IPS DF 6.9 (cell line): ENCODE measurements at places on chromosomes 16 and 17.
A peak's percentile ranks its signal among the peaks of the same experiment; 100 is the strongest.

GRCh38 chr17:78353834-78354233, 6.0 kb downstream of the SOCS3 start:
- H3K27ac ChIP-seq = no peak overlapping the region
- no peak overlapping the region for H3K4me3 ChIP-seq
- peaks cover 12% of the 10 kb centered on the region for H3K36me3 ChIP-seq
- no peak for DNase-seq

DNA sequence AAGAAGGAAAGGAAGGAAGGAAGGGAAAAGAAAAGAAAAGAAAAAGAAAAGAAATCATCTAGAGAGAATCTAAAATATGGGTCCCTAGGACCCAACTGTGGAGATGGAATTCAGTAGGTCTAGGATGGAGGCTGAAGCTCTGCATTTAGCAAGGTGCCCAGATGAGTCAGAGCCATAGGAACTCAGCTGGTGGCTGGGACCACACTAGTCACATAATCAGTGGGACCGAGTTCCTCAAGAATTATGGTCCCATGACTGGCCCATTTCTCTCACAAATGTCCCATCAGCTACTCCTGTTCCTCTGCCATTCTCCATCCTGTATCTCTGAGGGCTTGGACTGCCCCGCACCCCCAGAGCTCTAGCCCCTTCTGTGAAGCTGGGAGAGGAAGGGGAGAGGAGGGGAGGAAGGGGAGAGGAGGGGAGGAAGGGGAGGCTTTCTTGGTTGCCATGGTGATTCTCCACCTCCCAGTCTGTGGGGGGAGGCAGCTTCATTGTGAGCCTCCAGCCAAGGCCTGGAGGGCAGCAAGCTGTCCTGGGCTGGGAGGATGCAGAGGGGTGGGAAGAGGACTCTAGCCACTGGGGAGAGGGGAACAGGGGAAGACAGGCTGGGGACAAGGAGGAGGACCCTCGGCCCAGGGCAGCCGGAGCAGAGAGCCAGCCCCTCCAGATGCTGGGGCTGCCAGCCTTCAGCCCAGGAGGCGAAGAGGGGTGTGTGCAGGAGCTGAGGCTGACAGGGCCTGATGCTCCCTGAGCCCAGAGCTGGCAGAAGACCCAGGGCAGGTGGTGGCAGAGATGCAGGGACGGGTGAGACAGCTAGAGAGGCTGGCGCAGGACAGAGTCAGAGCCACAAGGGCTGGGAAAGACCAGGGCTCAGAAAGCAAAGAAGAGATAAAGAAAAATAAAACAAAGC, 37.8 kb upstream of the LHX1 start:
- H3K36me3 ChIP-seq = no peaks in the 10 kb centered on the region
- H3K4me1 ChIP-seq = no peaks in the 10 kb centered on the region
- H3K27me3 ChIP-seq = no peaks in the 10 kb centered on the region

- DNase-seq = no peak
- H3K27ac ChIP-seq = no peak overlapping the region
- peaks cover 3% of the 10 kb centered on the region; the same call in 1 of the 2 replicates for H3K4me1 ChIP-seq
- H3K36me3 ChIP-seq = no peaks in the 10 kb centered on the region
- H3K4me3 ChIP-seq = no peak overlapping the region
These were observed 38.1 kb downstream of the WSB1 start for GRCh38 chr17:27332047-27332393.

- H3K36me3 ChIP-seq = no peaks in the 10 kb centered on the region
- no peak overlapping the region for H3K4me3 ChIP-seq
- no peaks in the 10 kb centered on the region for H3K4me1 ChIP-seq
- H3K27ac ChIP-seq = no peak overlapping the region
These were observed 450.5 kb upstream of the MAF start for GRCh38 chr16:80051040-80051439.

GRCh38 chr16:46918905-46919792, 35.0 kb downstream of the GPT2 start:
- no peak for DNase-seq
- H3K36me3 ChIP-seq = peaks cover 55% of the 10 kb centered on the region
- H3K27me3 ChIP-seq = no peaks in the 10 kb centered on the region
- no peak overlapping the region for H3K4me3 ChIP-seq
- H3K4me1 ChIP-seq = no peaks in the 10 kb centered on the region

DNA sequence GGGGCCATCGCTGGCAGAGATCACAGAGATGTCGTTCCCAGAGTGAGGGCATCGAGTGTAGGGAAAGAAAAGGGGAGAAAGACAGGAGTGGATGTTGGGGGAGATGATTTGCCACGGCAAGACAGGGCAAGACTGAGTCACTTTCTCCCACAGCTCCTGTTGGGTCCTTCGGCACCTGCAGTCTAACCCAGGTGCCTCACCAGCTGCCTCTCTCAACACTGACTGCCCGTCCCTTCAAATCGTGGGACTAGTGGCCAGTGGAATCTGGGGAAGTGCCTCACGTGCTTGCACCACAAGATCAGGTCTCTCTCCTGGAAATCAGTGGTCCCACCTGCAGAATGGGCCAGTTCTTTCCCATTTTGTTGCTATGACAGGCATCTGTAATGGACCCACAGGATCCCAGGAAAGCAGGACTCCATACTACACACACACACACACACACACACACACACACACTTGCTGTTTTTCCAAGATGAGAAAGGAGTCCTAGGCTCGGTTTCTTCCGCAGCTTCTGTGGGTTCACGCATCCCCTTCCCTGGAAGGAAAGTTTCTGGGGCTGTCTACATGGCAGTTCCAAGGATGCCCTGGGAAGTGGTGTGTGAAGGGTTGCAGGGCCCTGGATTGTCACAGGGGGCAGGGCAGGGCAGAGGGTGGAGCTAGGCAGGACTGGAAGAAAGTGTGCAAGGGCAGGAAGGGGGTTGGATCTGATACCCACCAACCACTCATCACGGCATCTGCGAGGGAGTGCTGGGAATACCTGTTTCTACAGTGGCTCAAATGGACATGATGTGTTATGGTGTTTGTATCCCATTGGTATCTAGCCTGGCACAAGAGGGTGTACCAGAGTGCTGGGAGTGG, 10.2 kb upstream of the CBX8 start:
- no peak for DNase-seq
- no peak overlapping the region for H3K27ac ChIP-seq
- H3K27me3 ChIP-seq = peaks cover 89% of the 10 kb centered on the region
- peaks cover 17% of the 10 kb centered on the region for H3K4me1 ChIP-seq

- H3K27ac ChIP-seq = no peak overlapping the region
- no peak for DNase-seq
- no peaks in the 10 kb centered on the region for H3K36me3 ChIP-seq
- H3K4me1 ChIP-seq = no peaks in the 10 kb centered on the region; the same call in 1 of the 2 replicates
- no peak overlapping the region for H3K4me3 ChIP-seq
- H3K27me3 ChIP-seq = no peaks in the 10 kb centered on the region
These were observed 16.3 kb downstream of the ERAL1 start for GRCh38 chr17:28871056-28871579.

GRCh38 chr17:72510351-72511016, 389.7 kb downstream of the SOX9 start:
- H3K27me3 ChIP-seq = no peaks in the 10 kb centered on the region
- no peak overlapping the region for H3K4me3 ChIP-seq
- no peak overlapping the region for H3K27ac ChIP-seq

DNA sequence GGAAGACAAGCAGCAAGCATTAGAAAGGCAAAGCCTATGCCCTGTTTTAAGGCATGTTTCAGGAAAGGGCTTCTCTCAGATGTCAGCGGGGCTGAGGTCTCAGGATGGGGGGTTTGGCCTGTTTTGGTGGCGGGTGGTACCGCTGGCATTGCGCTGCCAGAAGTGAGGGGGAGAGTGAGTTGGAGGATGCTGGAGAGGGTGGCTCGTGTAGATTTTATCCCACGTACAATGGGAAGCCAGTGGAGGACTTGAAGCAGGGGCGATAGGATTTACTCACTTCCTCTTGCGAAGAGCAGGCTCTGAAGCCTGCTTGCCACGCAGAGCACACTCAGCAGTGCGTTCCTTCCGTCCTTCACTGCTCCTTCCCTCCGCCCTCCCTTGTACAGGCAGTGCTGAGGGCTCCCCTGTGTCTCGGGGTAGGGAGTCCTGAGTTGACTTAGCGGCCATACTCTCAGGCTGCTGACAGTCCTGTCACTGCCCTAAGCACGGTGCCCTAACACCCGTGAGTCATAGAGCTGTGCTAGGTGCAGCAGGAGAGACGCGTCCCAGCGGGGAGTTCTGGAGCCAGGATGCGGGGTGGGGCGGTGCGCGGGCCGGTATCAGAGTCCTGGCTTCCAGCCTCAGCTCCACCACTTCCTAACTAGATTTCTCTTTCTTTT, 113.1 kb downstream of the SNX29 start:
- H3K36me3 ChIP-seq = no peaks in the 10 kb centered on the region
- peaks cover 8% of the 10 kb centered on the region; the same call in 1 of the 2 replicates for H3K27me3 ChIP-seq
- no peak overlapping the region for H3K27ac ChIP-seq
- peak overlapping the region; percentile 32; the same call in 1 of the 2 replicates for H3K4me3 ChIP-seq
- no peaks in the 10 kb centered on the region for H3K4me1 ChIP-seq

- DNase-seq = no peak
- peaks cover 6% of the 10 kb centered on the region for H3K4me1 ChIP-seq
- no peak overlapping the region for H3K4me3 ChIP-seq
- H3K36me3 ChIP-seq = peaks cover 12% of the 10 kb centered on the region
- no peaks in the 10 kb centered on the region for H3K27me3 ChIP-seq
These were observed 8.8 kb downstream of the RPL19 start for GRCh38 chr17:39208893-39209292.

DNA sequence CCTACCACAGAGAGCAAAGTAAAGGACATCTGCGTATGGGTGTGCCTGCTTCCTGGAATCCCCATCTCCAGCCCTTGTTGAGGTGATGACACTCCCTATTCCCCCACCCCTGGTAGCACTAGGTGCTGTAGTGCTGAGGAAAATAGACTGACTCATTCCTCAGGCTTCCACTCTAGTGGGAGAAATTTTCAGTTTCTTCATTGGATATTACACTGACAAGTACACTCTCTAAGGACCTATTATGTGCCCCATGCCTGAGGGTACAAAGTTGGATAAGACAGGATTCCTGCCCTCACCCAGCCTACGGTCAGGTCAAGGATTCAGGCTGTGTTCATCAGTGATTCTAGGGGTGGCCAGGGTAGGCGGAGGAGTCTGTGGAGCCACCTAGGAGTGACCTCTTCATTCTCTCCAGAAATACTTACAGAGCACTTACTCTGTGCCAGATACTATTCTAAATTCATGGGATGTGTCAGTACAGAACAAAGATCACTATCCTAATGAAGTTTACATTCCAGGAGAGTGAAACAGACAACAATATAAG, 4.5 kb upstream of the ZC3H7A start:
- no peak for DNase-seq
- H3K4me3 ChIP-seq = no peak overlapping the region
- H3K4me1 ChIP-seq = no peaks in the 10 kb centered on the region

DNA sequence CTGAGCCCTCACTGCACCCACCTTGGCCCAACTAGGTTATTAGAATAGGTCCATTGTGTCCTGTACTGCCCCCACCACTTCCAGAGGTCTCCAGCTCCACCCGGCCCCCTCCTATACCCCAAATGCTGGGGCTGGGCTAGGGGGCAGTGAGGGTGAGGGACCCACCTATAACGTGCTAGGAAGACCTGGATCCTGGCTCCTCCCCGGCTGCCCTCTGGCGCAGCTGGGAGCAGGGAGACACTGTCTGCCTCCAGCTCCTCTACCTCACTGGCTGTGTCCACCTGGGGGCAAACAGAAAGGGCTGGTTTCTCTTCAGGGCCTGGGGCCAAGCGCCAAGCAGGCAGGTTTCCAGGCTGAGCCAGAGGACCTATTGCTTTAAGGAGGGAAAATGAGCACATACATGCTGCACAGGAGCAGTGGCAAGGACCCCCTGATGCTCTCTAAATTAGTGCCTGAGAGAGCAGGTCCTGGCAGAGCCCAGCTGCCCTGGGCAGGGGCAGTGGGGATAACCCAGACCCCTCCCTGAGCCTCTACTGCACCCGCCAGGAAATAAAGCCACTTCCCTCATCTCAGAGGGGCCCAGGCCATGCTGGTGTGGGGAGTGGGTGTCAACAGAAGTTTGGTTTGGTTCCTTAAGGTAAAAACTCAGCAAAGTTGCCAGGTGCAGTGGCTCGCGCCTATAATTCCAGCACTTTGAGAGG, 12.2 kb downstream of the TSPOAP1 start:
- DNase-seq = no peak
- H3K36me3 ChIP-seq = no peaks in the 10 kb centered on the region; the same call in 1 of the 2 replicates
- H3K4me3 ChIP-seq = no peak overlapping the region
- no peak overlapping the region for H3K27ac ChIP-seq
- H3K4me1 ChIP-seq = no peaks in the 10 kb centered on the region
- H3K27me3 ChIP-seq = no peaks in the 10 kb centered on the region

- H3K4me3 ChIP-seq = no peak overlapping the region
- H3K36me3 ChIP-seq = no peaks in the 10 kb centered on the region
- no peaks in the 10 kb centered on the region for H3K27me3 ChIP-seq
These were observed 49.0 kb upstream of the ACSM2B start for GRCh38 chr16:20624882-20625807.

DNA sequence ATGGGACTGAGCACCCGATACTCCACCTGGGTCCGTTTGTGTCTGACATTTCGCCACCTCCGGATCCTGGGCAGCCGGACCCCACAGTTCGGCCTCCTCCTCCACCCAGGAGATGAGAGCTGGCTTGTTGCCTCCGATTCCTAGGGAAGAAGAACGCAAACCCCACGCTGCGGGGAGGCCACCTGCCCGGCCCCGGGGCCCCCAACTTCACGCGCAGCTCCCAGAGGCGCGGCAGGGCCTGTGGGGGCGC, 542 bp downstream of the ZNF764 start:
- H3K4me1 ChIP-seq = peaks cover 3% of the 10 kb centered on the region; the same call in 1 of the 2 replicates
- peak overlapping the region; percentile 89; the same call in 1 of the 2 replicates for H3K4me3 ChIP-seq
- H3K36me3 ChIP-seq = peaks cover 7% of the 10 kb centered on the region; the same call in 1 of the 2 replicates
- DNase-seq = no peak

DNA sequence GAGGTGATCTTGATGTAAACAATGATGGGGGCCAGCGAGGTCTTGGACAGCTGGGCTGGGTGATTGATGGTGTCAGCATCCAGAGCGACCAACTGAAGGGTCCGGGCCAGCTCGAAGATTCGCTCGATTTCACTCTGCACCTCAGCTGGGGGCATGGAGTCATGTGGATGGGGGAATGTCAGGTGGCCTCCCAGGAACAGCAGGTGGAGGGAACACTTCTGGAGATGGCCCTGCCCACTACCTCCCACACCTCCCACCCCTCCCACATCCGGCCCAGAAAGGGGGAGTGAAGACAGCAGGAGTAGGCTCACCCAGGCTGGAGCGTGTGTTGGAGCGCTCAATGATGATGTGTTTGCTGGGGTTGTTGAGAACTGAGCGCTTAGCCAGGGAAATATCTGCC, 13.7 kb downstream of the CACNB1 start:
- H3K4me1 ChIP-seq = no peaks in the 10 kb centered on the region
- no peak for DNase-seq
- H3K36me3 ChIP-seq = peaks cover 34% of the 10 kb centered on the region
- H3K27ac ChIP-seq = no peak overlapping the region
- H3K27me3 ChIP-seq = no peaks in the 10 kb centered on the region

- peaks cover 3% of the 10 kb centered on the region; the same call in 1 of the 2 replicates for H3K4me1 ChIP-seq
- H3K27ac ChIP-seq = no peak overlapping the region
- H3K36me3 ChIP-seq = no peaks in the 10 kb centered on the region
- DNase-seq = no peak
- H3K27me3 ChIP-seq = no peaks in the 10 kb centered on the region
These were observed 31.7 kb upstream of the ARL4D start for GRCh38 chr17:43366891-43367736.
